Smooth muscle cell of bladder (primary cell): ENCODE measurements at places on chromosomes 3 and 15. TPM values are rescaled to one million over a fixed set of nuclear protein-coding genes. Genes with fewer than 3 reads are reported as not detected.

APEH gene
- 109 and 116 TPM in 2 replicates for total RNA-seq

CFAP20DC gene
- 1.3 and 1.6 TPM in 2 replicates for total RNA-seq

IQCF2 gene
- not detected in 2 replicates for total RNA-seq

CTXN2 gene
- not detected in 2 replicates for total RNA-seq

TMC3 gene
- total RNA-seq, result under 0.01 TPM in 1 of 2 replicates, not detected in the other

MRAS gene
- total RNA-seq, result 37.0 and 67.5 TPM in 2 replicates
